ENCODE measurements at places on chromosomes 3 and 15. TPM values are rescaled to one million over a fixed set of nuclear protein-coding genes. Genes with fewer than 3 reads are reported as not detected.

The NEDD4 gene
- total RNA-seq, result 20.4 TPM

The RASL12 gene
- total RNA-seq, result 215 TPM

The SLC9A9 gene
- total RNA-seq, result 15.0 TPM

The MRPS25 gene
- total RNA-seq, result 23.6 TPM

The SLC33A1 gene
- 20.9 TPM for total RNA-seq

The CPNE9 gene
- 0.42 TPM for total RNA-seq

The CLDN1 gene
- total RNA-seq, result 0.92 TPM

All from esophagus muscularis mucosa (tissue), 4 donors.